BE2C (cell line): ENCODE measurements at places on chromosomes 11 and 22.
A peak's percentile ranks its signal among the peaks of the same experiment; 100 is the strongest.

- no peak for DNase-seq
Measured at GRCh38 chr11:70725278-70725677, 326.9 kb downstream of the CTTN start.

GRCh38 chr11:73218106-73218829, at the start of gene P2RY2:
P2RY2 (plus strand) TSS chr11:73218281; CDS start chr11:73234160, 15,879 bp downstream.
- peak; percentile 76 for DNase-seq

DNA sequence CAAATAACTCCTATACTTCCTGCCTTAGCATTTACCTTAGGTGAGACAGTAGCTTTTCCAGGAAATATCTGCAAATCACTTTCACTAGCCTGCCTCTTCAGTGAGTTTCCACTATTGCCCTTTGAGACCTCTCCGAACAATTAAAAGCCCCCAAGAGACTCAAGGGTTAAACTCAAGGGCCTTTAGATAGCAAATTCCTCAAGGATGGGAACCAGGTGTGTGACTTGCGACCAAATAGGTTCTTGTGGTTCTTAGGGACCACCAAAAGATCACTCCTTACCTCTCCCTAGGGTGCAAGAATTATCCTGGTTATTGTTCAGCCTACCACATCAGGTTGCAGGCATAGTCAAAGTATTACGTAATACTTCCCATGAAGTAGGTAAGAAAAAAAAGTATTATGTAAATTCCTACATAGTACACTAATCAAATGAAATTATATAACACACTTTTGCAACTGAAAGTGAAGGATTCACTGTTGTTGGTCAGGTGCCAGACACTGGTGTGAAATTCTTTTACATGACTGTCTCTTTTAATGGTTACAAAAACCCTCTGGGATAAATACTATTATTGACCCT, 1.4 kb upstream of the RDX start:
- no peak for DNase-seq

GRCh38 chr11:119482521-119483011, 59.6 kb upstream of the THY1 start:
- DNase-seq = no peak

- DNase-seq = no peak
Measured at GRCh38 chr11:33701302-33702230, 940 bp upstream of the C11orf91 start.

DNA sequence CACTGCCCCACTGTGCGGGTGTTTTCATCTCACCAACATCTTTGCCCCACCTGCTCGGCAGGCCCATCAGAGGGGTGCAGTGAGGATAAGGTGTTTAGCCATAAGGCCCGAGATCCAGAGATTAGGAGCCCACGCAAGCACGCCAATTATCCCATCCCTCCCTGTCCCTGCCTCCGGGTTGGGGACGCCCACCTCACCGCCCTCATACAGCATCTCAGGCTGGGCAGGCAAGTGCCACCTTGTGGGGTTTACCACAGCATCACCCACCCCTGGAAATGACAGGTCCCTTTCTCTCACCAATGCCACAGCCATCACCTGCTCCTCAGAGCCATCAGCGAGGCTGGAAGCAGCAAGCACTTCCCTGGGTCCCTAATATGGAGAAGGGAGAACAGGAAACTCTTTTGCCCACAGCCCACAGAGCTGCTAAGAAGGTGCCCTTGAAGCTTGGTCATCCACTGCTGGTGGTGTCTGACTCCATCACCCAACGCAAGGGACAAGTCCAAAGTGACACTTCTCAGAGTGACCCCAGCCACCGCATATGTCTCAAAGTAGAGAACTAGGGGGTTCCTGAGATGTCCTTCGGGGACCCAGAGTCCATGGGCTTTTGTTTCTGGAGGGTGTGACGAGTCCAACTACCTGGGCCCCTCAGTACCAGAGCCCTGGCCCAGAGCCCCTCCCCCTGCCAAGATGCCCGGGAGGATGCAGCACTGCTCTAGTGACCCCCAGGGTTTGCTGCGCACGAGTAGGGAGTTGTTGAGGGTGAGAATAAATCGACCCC, 15.8 kb downstream of the VPS37C start:
- DNase-seq = no peak

GRCh38 chr11:15507592-15507991, 392.9 kb downstream of the INSC start:
- DNase-seq = peak; percentile 12

DNA sequence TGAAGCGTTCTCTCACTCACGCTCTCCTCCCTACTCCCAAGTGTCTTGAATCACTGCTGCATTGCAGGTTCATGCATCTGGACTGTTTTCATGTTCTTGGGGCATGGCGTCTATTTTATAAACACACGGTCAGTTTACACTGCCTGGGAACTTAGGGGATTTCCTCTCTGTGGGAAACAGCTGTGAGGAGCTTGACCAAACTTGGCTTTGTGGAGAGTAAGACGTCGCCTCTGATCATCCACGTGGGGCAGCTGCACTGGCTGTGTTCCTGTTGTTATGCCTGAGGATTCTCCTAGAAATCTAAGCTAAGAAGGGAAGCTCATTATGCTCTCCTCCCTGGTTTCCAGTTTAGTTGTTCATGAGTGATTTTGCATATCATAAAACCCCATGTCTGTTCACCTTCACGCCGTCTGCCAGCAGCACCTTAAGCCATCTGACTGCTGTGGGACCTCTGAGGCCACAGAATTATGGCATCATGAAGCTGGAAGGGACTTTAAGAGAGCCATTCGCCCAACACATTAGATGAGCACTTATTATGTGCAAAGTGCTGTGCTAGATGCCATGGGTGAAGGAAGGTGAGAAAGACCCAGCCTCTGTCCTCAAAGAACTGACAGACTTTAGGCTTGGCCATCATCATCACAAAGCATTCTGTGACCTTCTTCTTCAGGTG, 38.8 kb upstream of the POU2AF1 start:
- DNase-seq = no peak

- DNase-seq = no peak
Measured at GRCh38 chr11:15938121-15938611, 418.2 kb downstream of the SOX6 start.

- DNase-seq = no peak
Measured at GRCh38 chr11:19975414-19975990, 184.8 kb downstream of the DBX1 start.

GRCh38 chr22:42001706-42002105, 3.1 kb downstream of the WBP2NL start:
- no peak for DNase-seq

GRCh38 chr11:134119094-134119493, 50.2 kb downstream of the JAM3 start:
- no peak for DNase-seq

GRCh38 chr11:35826949-35827348, 116.9 kb upstream of the LDLRAD3 start:
- no peak for DNase-seq

DNA sequence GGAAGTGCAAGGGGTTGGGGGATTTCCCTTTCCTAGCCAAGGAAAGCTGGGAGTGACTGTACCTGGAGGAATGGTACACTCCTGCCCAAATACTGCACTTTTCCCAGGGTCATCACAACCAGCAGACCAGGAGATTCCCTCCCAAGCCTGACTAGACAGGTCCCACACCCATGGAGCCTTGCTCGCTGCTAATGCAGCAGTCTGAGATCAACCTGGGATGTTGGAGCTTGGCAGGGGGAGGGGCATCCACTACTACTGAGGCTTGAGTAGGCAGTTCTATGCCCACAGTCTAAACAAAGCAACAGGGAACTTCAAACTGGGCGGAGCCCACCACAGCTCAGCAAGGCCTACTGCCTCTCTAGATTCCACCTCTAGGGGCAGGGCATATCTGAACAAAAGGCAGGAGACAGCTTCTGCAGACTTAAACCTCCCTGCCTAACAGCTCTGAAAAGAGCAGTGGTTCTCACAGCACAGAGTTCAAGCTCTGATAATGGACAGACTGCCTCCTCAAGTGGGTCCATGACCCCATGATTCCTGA, 58.5 kb downstream of the SLC22A9 start:
- no peak for DNase-seq

DNA sequence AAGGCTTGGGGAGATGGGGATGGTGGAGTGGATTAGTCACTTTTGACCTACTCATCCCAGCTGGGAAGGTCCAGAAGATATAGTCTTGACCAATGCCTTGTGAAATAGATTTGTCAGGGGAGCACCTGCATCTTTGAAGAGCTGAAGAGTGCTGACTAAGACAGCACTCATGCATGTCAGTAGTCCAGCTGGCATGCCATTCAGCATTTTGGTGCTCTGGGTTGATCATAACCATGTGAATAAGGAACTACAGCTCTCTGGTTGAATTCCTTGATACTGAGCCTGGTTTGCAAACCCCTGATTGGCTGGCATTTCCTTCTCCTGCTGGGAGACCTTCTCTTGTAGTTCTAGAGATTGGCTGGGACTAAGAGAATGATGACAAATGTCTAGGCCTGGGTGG, 106.8 kb upstream of the ALX4 start:
- no peak for DNase-seq

DNA sequence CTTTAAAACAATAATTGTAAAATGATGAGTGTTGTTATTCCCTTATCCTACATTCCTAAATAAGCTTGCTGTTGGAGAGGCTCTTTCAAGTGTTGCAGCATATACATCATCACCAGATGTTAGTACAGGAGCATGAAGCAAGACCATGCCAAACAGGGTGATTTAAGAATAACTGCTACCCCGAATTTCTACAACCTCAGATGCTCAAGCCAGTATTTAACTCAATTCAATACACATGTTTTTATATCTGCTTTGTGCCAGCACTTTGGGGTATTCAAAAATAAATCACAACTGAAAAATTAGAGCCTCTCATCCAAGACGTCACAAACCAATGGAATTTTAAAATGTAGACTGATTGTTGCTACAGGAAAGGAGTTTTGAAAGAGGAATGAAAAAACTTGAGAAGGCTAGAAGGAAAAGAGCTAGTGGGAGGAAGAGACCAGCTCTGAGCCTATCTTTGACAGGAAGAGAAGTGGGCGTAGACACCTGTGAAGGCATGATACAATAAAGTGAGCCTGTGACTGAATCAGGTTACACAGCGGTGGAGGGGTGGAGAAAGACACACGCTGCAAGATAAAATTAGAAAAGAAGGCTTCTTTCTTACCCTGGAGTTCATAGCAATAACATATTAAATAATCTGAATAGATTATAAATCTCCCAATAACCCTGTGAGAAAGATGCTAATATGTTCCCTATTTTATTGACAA, 95.8 kb downstream of the DLG2 start:
- DNase-seq = no peak

- no peak for DNase-seq
Measured at GRCh38 chr11:11413776-11414175, 60.7 kb upstream of the CSNK2A3 start.

GRCh38 chr22:48145738-48146137, 1383.3 kb downstream of the TBC1D22A start:
- no peak for DNase-seq

- no peak for DNase-seq
Measured at GRCh38 chr11:73114835-73115220, 27.3 kb downstream of the FCHSD2 start.
